Breast epithelium (tissue), 4 donors: ENCODE measurements at places on chromosomes 2 and 18.

DNA sequence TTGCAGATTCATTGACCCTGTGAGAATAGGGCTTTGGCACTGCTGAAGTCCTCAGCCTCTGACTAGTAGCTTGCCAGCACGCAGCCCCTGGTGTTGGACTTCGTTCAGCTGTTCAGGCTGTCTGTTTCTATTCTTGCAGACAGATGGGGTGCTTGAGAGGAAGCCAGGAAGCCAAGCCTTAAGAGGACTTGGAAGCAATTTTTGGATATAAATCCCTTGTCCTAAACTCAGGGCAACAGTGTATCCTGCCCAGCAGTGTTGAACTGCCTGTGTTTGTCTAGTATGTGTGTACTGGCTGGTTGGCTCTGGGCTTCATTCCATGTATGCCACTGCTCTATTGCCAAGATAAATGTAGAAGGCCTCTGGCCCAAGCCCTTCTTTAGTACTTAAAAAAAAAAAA is 108.6 kb downstream of the COMMD1 start:
- peak overlapping the region; percentile 53 for H3K27ac ChIP-seq
- peak; percentile 84 for DNase-seq
- no peaks in the 10 kb centered on the region for H3K36me3 ChIP-seq

GRCh38 chr2:96642564-96643360 is at the start of gene FER1L5:
Gene FER1L5, plus strand, starts transcription at chr2:96642764. Its CDS starts 73 bp downstream, at chr2:96642837.
- H3K4me1 ChIP-seq: no peaks in the 10 kb centered on the region
- peak within 1 kb of the TSS; percentile 51 for H3K4me3 ChIP-seq

GRCh38 chr2:70192516-70192915 is 1.7 kb upstream of the C2orf42 start:
- H3K4me1 ChIP-seq: no peaks in the 10 kb centered on the region
- no peak overlapping the region for H3K4me3 ChIP-seq
- no peaks in the 10 kb centered on the region for H3K36me3 ChIP-seq
- no peak overlapping the region for H3K27ac ChIP-seq
- no peak for DNase-seq

- H3K27me3 ChIP-seq: no peaks in the 10 kb centered on the region
- no peak overlapping the region for H3K4me3 ChIP-seq
- no peak overlapping the region for H3K27ac ChIP-seq
- H3K4me1 ChIP-seq: no peaks in the 10 kb centered on the region
- DNase-seq: no peak
Observed at GRCh38 chr2:222448748-222449181, 24.4 kb downstream of the SGPP2 start.

- no peaks in the 10 kb centered on the region for H3K4me1 ChIP-seq
- H3K27me3 ChIP-seq: no peaks in the 10 kb centered on the region
- no peak overlapping the region for H3K4me3 ChIP-seq
- DNase-seq: no peak
- no peaks in the 10 kb centered on the region for H3K36me3 ChIP-seq
- H3K27ac ChIP-seq: no peak overlapping the region
Observed at GRCh38 chr2:26483957-26484565, 6.1 kb upstream of the OTOF start.

DNA sequence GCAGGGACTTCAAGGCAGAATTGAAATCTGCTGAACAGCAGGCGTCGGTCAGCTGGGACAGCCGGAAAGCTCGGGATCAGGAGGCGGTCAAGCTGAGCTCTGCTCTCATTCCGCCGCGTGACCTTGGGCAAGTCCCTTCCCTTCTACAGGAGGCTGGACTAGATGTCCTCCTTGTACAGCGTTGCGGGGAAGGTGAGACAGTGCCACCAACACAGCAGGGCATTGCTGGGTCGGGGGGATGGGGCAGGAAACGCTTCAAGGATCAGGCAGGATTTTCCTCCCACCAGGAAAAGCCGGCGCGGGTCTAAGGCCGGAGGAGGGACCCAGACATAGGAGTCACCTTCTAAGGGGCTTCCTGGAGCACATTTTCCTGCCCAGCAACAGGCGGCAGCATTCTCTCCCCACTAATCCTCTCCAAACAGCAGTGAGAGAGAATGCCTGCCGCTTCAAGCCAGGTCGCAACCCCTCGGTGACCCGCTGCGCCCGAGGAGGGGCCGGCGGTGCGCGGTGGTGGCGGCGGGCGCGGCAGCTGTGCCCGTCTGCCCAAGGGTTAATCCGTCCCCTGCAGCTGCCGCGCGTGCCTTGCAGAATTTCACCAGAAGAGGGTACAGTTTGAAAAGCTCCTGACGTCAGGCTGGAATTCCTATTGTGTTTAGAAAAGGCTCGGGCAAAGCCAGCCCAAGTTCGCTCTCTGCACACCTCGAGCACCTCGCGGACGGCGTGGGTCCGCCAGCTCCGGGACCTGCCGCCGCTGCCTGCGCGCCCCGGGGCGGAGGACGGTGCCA is at the start of gene KCNF1:
KCNF1 (plus strand) TSS at position 644 of the 785 bp plus-strand sequence. CDS start 493 bp downstream, outside the sequence.
- H3K4me3 ChIP-seq: peak within 1 kb of the TSS; percentile 62
- no peak within 1 kb of the TSS for H3K27ac ChIP-seq
- H3K4me1 ChIP-seq: no peaks in the 10 kb centered on the region
- no peaks in the 10 kb centered on the region for H3K36me3 ChIP-seq
- peaks cover 42% of the 10 kb centered on the region for H3K27me3 ChIP-seq

GRCh38 chr2:101153077-101153707 is 2.0 kb upstream of the TBC1D8 start:
- H3K4me1 ChIP-seq: no peaks in the 10 kb centered on the region
- H3K27ac ChIP-seq: no peak overlapping the region
- no peak overlapping the region for H3K4me3 ChIP-seq

DNA sequence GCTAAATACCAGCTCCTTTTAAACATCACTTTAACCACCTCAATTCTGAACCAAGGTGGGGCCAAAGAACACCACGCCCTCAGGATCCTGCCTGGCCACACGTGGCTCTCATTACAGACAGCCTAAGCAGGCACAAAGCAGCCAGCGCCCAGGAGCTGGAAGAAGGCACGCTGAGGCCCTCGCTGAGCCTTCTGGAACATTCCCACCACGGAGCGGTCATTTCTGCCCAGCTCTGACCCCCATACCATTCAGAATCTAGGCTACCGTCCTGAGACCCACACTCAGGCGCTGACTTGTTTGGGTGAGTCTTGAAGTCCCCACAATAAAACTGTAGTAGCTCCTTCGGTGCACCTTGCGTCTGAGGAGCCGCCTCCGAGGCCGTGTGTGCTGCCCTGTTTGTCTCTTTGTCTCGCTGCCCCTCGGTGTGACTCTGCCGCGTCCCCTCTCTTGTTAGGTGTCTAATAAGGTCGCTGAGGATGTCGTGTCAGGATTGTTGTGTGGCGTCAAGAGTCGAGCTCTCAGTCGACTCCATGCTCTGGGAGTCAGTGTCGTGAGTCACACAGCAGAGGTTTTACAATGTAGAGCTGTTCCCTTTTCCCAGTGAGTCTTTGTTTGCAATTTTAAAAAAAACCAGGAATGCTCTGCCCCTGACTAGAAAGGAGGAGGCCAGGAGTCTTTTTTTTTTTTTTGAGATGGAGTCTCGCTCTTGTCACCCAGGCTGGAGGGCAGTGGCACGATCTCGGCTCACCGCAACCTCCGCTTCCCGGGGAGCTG is 242.4 kb downstream of the KLHL29 start:
- no peak overlapping the region for H3K27ac ChIP-seq
- H3K36me3 ChIP-seq: no peaks in the 10 kb centered on the region
- no peaks in the 10 kb centered on the region for H3K4me1 ChIP-seq
- no peaks in the 10 kb centered on the region for H3K27me3 ChIP-seq

- no peaks in the 10 kb centered on the region for H3K4me1 ChIP-seq
- no peaks in the 10 kb centered on the region for H3K27me3 ChIP-seq
- no peaks in the 10 kb centered on the region for H3K36me3 ChIP-seq
- no peak for DNase-seq
Observed at GRCh38 chr2:232779465-232779864, 3.1 kb upstream of the KCNJ13 start.

GRCh38 chr2:136798766-136799165 is 33.4 kb downstream of the THSD7B start:
- H3K4me3 ChIP-seq: no peak overlapping the region
- DNase-seq: no peak
- no peak overlapping the region for H3K27ac ChIP-seq
- no peaks in the 10 kb centered on the region for H3K4me1 ChIP-seq
- H3K27me3 ChIP-seq: no peaks in the 10 kb centered on the region
- no peaks in the 10 kb centered on the region for H3K36me3 ChIP-seq

- no peaks in the 10 kb centered on the region for H3K36me3 ChIP-seq
- no peak for DNase-seq
Observed at GRCh38 chr2:45627911-45628310, 16.8 kb upstream of the SRBD1 start.

GRCh38 chr2:230711224-230711623 is 1.4 kb upstream of the CAB39 start:
- DNase-seq: no peak
- H3K4me3 ChIP-seq: no peak overlapping the region
- H3K4me1 ChIP-seq: no peaks in the 10 kb centered on the region
- H3K36me3 ChIP-seq: no peaks in the 10 kb centered on the region

GRCh38 chr2:206970589-206971360 is 31.5 kb downstream of the CPO start:
- H3K4me1 ChIP-seq: no peaks in the 10 kb centered on the region
- no peaks in the 10 kb centered on the region for H3K27me3 ChIP-seq
- no peaks in the 10 kb centered on the region for H3K36me3 ChIP-seq
- no peak overlapping the region for H3K27ac ChIP-seq

- H3K4me3 ChIP-seq: no peak overlapping the region
- no peak for DNase-seq
- H3K27ac ChIP-seq: peak overlapping the region; percentile 41
Observed at GRCh38 chr2:113818382-113818951, 62.0 kb upstream of the SLC35F5 start.

DNA sequence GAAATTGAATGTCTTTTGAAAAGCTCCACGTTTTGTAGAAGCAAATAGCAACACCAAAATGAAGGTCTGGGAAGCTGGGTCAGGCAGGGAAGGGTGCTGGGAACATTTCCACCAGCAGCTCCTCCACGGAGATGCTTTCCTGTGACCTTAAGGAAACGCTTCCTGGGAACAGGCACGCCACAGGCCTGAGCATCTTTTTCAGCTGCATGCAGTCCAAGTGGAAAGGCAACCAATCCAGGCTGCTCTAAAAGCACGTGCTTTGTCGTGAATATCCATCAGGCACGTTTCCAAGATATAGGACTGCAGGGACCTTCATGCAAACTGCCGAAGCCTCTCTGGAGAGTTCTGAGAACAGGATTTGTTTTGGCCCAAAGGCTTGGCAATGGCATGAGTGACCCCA is 109.3 kb downstream of the KLHL29 start:
- H3K27me3 ChIP-seq: no peaks in the 10 kb centered on the region
- H3K4me1 ChIP-seq: no peaks in the 10 kb centered on the region
- no peak overlapping the region for H3K27ac ChIP-seq

- H3K27me3 ChIP-seq: no peaks in the 10 kb centered on the region
- no peaks in the 10 kb centered on the region for H3K4me1 ChIP-seq
- peak overlapping the region; percentile 80 for H3K4me3 ChIP-seq
- no peak for DNase-seq
- peak overlapping the region; percentile 97 for H3K27ac ChIP-seq
Observed at GRCh38 chr2:152175012-152175367, 573 bp downstream of the STAM2 start.

GRCh38 chr2:102618452-102619413 is 620 bp upstream of the SLC9A2 start:
- peak overlapping the region; percentile 51 for H3K4me3 ChIP-seq
- DNase-seq: no peak
- no peaks in the 10 kb centered on the region for H3K4me1 ChIP-seq
- H3K27me3 ChIP-seq: no peaks in the 10 kb centered on the region
- no peak overlapping the region for H3K27ac ChIP-seq
- H3K36me3 ChIP-seq: no peaks in the 10 kb centered on the region

- H3K27me3 ChIP-seq: no peaks in the 10 kb centered on the region
- H3K4me1 ChIP-seq: no peaks in the 10 kb centered on the region
- no peaks in the 10 kb centered on the region for H3K36me3 ChIP-seq
Observed at GRCh38 chr2:201795607-201796477, 10.5 kb upstream of the CDK15 start.

- no peaks in the 10 kb centered on the region for H3K4me1 ChIP-seq
- no peak for DNase-seq
- H3K27ac ChIP-seq: no peak overlapping the region
- no peak overlapping the region for H3K4me3 ChIP-seq
Observed at GRCh38 chr2:64913357-64913869, 75.8 kb upstream of the SLC1A4 start.

DNA sequence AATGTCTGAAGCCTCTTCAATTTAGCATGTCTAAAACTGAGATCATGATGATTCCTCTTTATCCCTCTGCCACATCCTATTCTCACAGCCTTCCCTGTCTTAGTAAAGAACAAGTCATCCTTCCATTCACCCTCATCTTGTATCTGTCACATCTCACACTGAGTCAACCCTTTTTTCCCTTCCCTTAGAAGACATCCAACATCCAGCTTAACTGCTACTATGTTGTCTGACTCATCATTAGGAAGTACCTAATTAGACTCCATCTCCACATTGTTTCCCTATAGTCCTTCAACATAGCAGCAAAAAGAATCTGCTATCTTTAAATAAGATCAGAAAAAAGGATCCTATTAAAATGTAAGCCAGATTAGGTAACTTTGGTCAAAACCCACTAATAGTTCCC is 85.2 kb upstream of the GRB14 start:
- H3K4me3 ChIP-seq: no peak overlapping the region
- H3K4me1 ChIP-seq: no peaks in the 10 kb centered on the region
- H3K36me3 ChIP-seq: no peaks in the 10 kb centered on the region
- H3K27ac ChIP-seq: no peak overlapping the region

DNA sequence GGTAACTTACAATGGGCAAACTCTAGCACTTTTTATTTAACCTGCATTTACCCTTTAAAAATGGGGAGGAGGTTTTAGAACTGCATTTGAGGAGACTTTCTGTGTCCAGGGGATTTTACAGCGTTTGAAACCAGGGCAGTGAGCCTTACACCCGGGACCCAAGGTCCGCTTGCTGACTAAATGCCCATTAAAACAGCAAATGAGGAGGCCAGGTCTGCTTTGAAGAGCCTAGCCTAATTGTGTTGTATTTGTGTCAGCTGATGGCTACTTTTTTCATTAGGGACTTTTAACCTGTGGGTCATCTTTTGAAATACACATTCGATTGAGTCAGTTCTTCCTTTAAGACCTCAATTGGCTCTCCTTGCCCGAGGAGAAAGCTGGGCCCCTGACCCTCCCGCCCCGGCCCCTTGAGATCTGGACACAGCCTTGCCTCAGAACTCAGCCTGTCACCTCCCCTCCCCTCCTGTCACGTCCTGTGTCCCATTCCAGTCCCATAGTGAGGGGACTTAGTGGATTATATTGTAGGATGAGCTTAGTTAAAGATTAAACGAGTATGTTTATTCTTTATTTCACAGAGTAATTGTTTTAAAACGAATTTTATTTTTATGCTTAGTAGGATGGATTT is 69.0 kb downstream of the KLHL29 start:
- H3K36me3 ChIP-seq: no peaks in the 10 kb centered on the region
- no peak overlapping the region for H3K27ac ChIP-seq
- peaks cover 2% of the 10 kb centered on the region for H3K27me3 ChIP-seq
- DNase-seq: no peak
- H3K4me3 ChIP-seq: no peak overlapping the region

GRCh38 chr2:196220671-196221070 is 49.3 kb upstream of the STK17B start:
- H3K27ac ChIP-seq: no peak overlapping the region
- no peaks in the 10 kb centered on the region for H3K27me3 ChIP-seq
- no peak for DNase-seq
- no peaks in the 10 kb centered on the region for H3K4me1 ChIP-seq

- H3K36me3 ChIP-seq: no peaks in the 10 kb centered on the region
- H3K27me3 ChIP-seq: no peaks in the 10 kb centered on the region
- no peaks in the 10 kb centered on the region for H3K4me1 ChIP-seq
Observed at GRCh38 chr2:58101500-58101899, 54.9 kb downstream of the VRK2 start.
